ENCODE measurements at places on chromosomes 3 and 15. TPM values are rescaled to one million over a fixed set of nuclear protein-coding genes. Genes with fewer than 3 reads are reported as not detected.

SPTBN5 gene
- 1.3 TPM for total RNA-seq

PLA2G4E gene
- 67.2 TPM for total RNA-seq

LEKR1 gene
- 2.5 TPM for total RNA-seq

SLC35G2 gene
- 1.6 TPM for total RNA-seq

SLC2A2 gene
- total RNA-seq, result not detected

PAQR9 gene
- not detected for total RNA-seq

SLC15A2 gene
- 0.79 TPM for total RNA-seq

INAFM2 gene
- 6.8 TPM for total RNA-seq

RASL12 gene
- total RNA-seq, result 6.7 TPM

GOLGA8M gene
- 0.13 TPM for total RNA-seq

PDE8A gene
- total RNA-seq, result 14.7 TPM

BAHD1 gene
- total RNA-seq, result 18.5 TPM

ITIH1 gene
- total RNA-seq, result 0.39 TPM

ROPN1 gene
- total RNA-seq, result 3.8 TPM

All from lower leg skin (tissue), 4 donors.